T-helper 22 cell (primary cell): ENCODE measurements at places on chromosomes 1 and 21.

- no peak for DNase-seq
These were observed at the start of gene CASZ1 for GRCh38 chr1:10796029-10796944. CASZ1 (minus strand) TSS chr1:10796646; CDS start chr1:10693889, 102,757 bp downstream.

- DNase-seq, result no peak
These were observed 8.7 kb upstream of the BRDT start for GRCh38 chr1:91940496-91940895.

GRCh38 chr21:32101277-32101676 is 177.6 kb downstream of the MIS18A start:
- DNase-seq, result no peak

DNA sequence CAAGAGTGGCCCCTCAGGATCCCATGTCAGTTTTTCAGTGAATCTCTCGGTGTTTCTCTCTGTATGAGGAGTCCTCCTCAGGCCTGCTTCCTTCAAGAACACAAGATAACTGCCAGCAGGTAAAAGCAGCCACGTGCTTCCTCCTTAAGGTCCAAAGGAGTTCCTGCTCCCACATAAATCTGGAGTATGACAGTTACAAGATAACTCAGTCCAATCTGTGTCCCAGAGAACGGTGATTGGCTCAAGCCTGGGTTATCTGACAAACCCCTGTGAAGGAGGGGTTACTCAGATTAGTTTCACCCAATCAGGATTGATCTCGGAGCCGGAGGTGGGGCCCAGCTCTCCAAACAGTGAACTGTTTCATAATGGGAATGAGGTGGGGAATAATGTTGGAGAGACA is 5.8 kb upstream of the ANKRD13C start:
- no peak for DNase-seq

DNA sequence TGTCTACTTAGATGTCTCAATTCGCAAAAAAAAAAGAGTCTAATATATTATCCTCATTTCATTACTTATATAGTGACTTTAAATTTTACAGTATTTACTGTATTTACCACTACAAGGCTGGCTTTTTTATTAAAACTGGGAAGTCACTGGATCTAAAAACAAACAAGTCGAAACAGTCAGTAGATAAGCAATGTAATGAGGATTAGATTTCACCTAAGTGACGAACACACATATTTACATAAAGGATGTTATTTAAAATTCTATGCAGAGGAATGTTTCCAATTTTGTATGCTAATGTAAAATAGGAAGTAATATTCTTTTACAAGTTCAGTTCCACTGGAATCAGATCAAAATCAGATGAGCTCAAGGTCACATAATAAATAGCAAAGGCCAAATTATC is 28.3 kb downstream of the TTC13 start:
- no peak for DNase-seq

- no peak for DNase-seq
These were observed 283.4 kb downstream of the PTPRU start for GRCh38 chr1:29519788-29520110.

DNA sequence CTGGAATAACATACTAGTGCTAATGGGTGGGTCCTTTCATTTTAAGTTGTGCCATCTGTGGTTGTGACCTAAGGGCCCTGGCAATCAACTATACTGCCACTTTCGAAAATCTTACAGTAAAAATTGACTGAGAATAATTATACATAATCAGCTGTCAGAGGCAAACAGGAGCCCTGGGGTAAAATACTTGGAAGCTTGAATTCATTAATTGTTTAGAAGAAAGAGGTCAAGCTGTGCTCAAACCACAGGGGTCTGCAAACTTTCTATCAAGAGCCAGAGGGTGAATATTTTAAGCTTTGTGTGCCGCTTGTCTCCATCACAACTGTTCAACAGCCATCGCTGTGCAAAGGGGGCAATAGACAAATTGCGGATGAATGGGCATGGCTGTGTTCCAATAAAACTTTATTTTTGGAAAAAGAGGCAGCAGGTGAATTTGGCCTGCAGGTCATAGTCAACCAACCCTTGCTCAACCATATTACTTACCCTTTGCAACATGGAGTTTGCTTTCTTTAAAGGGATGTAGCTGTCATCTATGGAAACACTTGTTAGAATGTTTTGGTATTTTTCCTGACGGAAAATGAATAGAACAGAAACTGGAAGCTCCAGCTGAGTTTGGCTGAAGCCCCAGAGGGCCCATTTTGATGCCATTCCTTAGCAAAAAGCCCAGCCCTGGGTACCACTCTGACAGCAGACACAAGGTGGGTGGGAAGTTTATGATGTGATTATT is 35.7 kb upstream of the USP1 start:
- DNase-seq, result no peak

- DNase-seq, result no peak
These were observed 35.4 kb upstream of the FOXO6 start for GRCh38 chr1:41325801-41326200.

GRCh38 chr1:157472959-157473358 is 79.4 kb downstream of the FCRL5 start:
- no peak for DNase-seq

GRCh38 chr1:243452092-243452491 is 196.3 kb downstream of the SDCCAG8 start:
- no peak for DNase-seq
